Activated T-helper 1 cell treated with anti-CD3 and anti-CD28 coated beads, Interleukin-12 subunit alpha, Interleukin-12 subunit beta, Interleukin-2, Interleukin-4 antibody, amounts not matched to agents 30 ng/mL and 10 ng/mL and 1 ng/mL, durations not matched to agents 14 hours and 24 hours and 36 hours (primary cell): ENCODE measurements at places on chromosomes 11 and 22.

DNA sequence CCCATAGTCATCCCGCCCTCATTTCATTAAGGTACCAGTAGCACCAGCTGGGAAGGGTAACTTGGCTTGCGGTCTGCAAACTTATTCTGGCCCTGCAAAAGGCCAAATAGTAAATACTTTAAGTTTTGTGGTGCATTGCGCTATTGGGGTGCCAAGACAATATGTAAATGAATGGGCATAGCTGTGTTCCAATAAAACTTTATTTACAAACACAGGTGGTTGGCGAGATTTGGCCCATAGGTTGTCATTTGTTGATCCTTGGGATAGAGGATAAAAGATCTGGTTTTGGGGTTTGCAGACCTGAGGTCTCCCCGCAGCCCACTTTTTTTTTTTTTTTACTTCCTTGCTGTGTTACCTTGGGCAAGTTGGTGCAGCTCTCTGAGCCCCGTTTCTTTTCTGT is 127.4 kb downstream of the MIAT start:
- DNase-seq, result no peak

- DNase-seq, result no peak
These were observed 2.3 kb downstream of the ASCL2 start for GRCh38 chr11:2267851-2268728.

DNA sequence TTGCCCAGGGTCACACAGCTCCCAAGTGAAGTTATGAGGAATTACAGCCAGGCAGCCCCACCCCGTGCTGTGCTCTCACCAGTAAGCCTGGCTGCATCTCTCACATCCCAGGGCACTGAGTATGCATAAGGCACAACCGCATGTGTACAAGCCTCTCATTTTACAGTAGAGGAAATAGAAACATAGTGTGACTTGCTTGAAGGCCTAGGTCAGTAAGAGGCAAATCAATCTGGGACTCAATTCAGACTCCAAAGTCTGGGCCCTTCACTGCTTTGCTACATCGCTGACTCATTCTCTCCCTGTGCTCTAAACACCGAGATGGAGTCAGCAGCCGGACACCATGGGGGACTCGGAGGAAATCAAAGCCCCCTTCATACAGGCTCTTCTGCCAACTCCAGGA is 7.9 kb downstream of the ABTB2 start:
- DNase-seq, result no peak

DNA sequence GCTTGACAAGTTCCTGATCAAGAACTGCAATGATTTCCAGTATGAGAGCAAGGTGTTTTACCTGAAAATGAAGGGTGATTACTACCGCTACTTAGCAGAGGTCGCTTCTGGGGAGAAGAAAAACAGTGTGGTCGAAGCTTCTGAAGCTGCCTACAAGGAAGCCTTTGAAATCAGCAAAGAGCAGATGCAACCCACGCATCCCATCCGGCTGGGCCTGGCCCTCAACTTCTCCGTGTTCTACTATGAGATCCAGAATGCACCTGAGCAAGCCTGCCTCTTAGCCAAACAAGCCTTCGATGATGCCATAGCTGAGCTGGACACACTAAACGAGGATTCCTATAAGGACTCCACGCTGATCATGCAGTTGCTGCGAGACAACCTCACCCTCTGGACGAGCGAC is 12.0 kb downstream of the YWHAH start:
- DNase-seq, result no peak

DNA sequence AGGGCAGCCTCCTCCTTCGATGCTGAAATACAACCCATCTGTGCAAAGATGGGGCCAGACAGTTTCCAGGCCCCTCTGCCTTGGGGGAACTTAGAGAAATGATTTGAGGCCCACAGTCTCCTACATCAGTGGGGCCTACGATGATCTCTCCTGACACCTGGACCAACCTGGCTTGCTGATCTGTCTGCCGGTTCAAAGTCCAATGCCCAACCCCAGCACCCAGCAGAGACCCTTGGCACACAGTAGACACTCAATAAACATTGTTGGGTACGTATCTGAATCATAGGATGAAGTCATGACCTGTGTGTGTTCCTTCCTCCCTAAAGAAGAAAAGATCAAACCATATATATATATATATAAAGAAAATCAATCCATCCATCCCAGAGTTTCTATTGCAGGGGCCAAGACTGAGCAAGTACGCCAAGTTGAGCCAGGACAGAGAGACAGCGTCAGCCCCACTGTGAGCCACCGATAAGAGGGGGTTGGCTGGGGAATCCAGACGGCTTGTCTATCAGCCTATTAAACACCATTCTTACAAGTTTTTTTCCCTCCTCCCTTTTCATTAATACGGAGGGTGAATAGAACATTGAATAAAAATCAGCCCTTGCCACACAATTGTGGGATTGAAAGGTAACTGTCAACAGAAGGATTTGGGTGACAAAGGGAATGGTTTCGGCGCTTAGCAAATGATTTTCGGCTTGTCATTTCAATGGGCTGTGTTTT is 244.1 kb downstream of the MN1 start:
- no peak for DNase-seq

DNA sequence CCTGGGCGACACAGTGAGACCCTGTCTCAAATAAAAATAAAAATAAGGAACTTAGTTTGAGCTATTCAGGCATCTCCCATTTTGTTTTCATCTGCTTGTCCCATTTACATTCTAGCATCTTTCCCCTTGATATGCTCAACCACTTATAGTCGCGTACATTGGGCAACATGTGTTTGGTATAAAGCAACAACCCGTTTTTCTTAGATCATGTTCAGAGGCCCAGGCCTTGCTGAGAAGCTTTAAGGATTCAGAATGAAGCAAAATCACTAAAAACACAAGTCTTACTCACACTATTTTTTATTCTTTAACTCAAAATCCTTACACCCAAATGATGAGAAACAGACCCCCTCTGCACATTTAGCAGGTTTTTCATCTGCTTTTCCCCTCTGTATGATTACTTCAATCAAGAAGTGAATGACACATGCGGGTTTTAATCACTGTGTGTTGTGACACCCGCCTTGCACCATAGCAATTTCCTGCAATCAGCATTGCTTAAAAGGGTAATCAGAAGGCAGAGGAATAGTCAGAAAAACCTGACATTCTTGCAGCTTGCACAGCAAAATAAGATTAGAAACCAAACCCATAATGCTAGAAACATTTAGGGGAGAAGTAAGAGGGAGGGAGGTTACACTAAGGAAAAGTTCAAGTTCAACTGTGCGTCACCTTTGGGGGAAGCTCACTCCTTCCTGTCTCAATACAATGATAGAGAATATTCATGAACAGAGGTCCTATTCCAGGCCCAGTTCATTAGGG is 25.9 kb downstream of the ALG9 start:
- no peak for DNase-seq

GRCh38 chr11:120172054-120172911 is 34.4 kb upstream of the TRIM29 start:
- peak; percentile 34 for DNase-seq

GRCh38 chr11:67267188-67268080 is 1.2 kb downstream of the GRK2 start:
- no peak for DNase-seq

DNA sequence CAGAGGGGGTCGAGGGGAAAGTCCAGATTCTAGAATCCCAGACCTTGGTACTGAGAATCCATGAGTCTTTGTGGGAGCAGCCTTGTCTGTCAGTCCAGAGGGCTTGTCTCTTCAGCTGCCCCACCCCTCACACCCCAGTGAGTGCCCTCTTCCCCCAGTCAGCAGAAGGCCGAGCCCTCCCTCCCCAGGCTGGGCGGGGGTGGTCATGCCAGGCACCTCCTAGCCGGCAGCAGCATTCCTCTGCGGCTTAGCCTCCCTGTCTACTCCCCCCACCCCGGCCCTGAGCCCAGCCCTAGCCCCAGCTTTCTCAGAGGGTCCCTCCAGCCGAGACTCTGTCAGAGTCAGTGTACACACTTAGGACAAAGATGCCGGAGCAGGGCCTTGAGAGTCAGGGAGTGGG is 4.6 kb downstream of the SOX10 start:
- DNase-seq, result no peak

DNA sequence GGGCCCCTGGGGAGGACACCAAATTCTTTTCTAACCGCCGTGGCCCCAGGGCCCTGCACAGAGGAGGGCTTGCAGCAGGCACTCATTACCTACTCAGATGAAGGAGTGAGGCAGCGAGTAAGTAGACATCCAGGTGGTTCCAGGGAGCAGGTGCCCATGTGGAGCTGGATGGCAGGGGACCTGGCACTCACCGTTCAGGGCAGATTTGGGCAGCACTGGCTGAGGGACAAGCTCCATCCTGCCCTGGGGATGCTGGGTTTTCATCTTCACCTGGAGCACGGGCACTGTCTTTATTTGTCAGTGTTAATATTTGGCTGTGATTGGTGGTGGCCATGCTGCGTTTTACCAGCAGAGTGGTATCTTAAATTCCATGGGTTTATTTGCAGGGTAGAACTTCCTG is 1182.7 kb downstream of the BRD1 start:
- no peak for DNase-seq

- peak; percentile 1 for DNase-seq
These were observed at the start of gene NCAM1 for GRCh38 chr11:112961146-112961668. Gene NCAM1, plus strand, starts transcription at chr11:112961420.

DNA sequence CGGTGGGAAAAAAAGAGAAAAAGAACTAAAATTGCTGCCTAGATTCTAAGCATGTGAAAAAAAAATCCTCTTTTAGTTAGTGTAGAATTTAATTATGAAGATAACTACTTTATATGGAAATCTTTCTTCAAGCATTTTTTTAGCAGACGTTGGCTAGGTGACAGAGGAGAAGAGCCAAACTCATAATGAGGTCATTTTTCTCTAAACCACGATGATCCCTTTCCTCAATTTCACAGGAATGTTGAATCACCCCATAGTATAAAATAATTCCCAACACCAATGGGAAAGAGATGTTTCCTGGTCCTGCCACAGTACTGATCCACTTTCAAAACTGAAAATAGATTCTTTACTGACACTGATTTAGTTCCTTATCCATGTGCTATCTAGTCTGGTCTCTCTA is 319.8 kb downstream of the DLG2 start:
- no peak for DNase-seq

DNA sequence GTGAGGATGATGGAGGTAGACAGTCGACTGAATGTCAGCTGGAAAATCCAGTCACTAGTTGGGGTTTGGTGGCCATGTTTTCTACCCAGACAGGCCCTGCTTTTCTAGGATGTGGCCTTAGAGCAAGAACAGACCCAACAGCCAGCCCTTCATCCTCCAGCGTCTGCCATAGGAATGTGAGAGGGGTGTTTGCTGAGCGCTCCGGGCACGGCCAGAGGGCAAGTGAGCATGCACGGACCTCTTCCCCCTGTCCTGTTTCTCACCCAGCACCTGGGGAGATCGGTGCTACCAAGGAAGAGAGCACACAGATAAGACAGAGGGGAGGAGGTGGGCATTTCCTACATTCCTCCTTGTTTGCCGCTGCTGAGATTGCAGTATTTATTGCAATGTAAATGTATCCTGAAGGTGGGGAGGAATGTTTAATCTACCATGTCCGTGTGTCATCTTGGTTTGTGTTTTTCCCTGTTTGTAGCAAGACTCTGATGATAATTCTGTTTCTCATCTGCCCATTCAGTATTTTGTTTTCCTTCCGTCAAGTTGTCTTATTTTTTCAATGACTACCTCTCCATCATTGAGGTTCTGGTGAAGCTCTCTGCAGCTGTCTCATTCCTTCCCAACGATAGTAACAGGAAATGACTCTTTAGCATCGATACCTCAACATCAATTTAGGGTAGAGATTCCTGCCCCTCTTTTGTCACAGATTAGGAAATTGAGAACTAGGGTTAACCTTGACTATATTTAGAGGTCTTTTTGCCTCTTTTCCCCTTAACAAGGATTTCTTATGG is 4.9 kb upstream of the ATF4 start:
- DNase-seq, result no peak

GRCh38 chr22:19057539-19057938 is 64.7 kb downstream of the DGCR2 start:
- no peak for DNase-seq

DNA sequence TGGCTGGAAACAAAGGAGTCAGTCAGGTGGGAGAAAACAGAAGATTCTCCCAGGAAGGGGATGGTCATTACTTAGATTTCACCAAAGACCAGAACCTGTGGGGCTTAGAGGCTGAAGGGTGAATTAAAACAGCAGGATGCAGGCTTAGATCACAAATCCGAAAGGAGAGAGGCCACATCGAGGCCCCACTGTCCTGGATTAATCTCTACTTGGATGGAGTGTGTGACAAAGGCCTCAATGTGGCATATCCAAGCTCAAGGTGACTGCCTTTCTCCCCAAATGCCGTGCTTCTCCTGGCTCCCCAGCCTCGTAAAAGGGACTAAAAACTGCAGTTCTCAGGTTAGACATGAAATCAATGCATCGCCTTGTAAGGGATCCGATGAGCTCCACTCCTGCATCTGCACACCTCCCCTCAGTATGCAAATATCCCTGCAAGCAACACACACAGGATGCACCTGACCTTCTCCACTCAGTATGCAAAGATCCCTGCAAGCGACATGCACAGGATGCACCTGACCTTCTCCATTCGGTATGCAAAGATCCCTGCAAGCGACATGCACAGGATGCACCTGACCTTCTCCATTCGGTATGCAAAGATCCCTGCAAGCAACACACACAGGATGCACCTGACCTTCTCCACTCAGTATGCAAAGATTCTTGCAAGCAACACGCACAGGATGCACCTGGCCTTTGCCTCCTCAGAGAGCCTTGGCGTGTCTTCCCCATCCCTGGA is 447.4 kb downstream of the BRD1 start:
- DNase-seq, result no peak

- no peak for DNase-seq
These were observed 132.4 kb upstream of the CHORDC1 start for GRCh38 chr11:90355200-90355599.

- no peak for DNase-seq
These were observed 41.6 kb upstream of the PAK1 start for GRCh38 chr11:77515483-77515882.

DNA sequence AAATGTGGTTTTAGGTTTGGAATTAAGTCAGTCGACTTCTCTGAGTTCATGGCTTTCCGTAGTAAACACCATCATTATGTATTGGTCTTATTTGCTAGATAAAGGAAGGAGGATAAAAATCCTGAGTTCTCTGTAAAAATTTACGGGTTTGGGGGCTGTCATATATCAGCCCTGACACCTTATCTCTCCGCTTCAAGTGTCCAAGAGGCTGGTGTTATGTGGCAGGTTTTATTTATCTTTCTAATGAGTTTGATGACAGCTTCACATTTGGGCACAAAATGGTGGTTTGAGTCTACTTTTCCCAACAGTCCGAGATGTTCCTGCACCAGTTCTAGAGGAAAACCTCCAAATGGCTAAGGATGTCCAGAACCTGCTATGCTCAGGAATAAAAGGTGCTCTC is 67.3 kb upstream of the VSTM5 start:
- DNase-seq, result no peak
